CMK (cell line): ENCODE measurements at places on chromosomes 3 and 15.

- no peak for DNase-seq
Measured at GRCh38 chr3:49081429-49081828, 12.4 kb downstream of the QRICH1 start.

DNA sequence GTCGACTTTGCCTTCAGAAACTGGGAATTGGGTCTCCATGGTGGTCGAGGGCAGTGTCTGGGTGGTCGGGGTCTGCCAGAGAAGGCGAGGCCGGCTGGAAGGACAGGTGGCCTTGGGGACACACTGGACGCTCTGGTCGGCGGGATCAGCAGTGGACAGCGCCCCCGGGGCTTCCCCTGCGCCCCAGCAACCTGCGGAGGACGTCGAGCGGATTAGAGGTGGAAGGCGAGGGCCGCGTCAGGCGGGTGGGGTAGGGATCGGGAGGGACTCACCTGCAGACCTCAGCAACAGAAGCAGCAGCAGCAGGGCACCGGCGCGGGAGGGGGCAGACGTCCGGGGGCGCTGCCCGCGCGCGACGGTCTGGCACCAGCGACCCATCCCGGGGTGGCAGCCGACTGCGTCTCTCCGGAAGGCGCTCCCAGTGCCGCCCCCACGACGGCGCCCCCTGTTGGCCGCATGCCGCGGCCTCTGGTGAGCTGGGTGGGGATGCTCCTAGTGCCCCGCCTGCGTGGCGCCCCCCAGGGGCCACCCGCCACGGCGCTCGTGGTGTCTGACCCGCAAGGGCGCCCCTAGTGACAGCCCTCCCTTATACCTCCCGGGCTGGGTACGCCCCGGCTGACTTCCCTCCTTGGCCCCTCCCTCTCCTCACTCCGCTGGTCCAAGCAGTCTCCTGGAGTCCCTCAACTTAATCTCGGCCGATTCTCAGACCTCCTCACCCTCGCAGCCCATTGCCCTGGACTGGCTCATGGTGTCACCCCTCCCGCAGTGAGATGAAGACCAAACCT, at the start of gene PRSS50:
Gene PRSS50 (minus strand): TSS at position 423 of the 785 bp plus-strand sequence. CDS start 45 bp downstream, at position 378.
- no peak for DNase-seq

DNA sequence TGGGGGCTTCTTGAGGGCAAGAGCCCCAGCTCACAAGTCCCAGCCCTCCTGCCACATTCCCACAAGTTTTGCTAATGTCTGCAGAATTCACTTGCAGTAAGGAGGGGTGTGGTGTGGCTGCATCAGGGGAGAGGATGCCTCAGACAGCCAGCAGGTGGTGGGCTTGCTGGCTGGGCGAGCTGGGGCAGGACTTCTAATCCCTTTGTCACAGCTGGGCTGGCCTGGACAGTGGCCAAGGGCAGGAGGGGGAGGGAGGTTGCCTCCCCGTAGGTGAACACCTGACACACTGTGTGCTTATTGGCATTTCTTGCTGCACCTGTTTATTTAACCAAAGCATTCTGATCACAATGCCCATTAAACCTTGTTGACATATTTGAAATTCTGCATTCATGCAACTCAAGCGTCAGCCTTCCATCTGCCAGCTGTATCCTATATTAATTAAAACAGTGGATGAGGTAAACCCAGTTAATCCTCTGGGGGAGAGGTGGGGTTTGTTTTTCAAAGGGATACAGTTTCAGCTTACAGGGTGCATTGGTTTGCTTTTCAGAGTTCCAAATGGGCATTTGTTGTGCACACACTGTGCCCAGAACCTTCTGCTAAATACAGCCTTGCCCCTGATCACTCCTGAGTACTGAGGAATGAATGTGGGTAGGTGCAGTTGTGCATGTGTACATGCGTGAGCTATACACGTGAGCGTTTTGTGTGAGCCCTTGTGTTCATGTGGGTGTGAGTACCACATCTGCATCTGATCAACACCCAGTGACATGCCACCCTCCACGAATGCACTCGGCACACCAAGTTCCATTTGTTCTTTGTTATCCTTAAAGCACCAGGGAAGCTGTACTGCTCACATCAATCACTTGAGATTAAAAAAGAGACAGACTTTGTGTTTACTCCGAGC, 268.7 kb downstream of the XXYLT1 start:
- no peak for DNase-seq

- DNase-seq, result no peak
Measured at GRCh38 chr3:13825311-13825579, 54.6 kb downstream of the WNT7A start.

GRCh38 chr15:55802600-55803376, 59.8 kb upstream of the PRTG start:
- no peak for DNase-seq

DNA sequence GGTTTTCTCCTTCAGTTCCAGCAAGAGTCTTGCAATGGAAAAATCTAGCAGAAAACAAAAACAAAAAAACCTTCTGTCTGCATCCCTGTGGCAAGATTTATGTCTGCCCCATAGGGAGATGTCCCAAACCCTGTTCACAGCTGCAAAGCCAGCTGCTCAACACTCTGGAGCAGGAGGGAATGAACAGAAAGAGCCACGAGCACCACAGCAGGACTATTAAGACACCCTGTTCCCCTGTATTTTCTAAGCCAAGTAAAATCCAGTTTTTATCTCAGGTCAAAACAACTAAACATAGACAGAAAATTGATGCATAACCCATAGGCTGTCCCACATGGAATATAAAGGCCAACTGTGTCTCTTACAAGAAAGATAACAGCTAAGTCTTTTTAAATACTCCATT, 357.9 kb downstream of the LSAMP start:
- no peak for DNase-seq

DNA sequence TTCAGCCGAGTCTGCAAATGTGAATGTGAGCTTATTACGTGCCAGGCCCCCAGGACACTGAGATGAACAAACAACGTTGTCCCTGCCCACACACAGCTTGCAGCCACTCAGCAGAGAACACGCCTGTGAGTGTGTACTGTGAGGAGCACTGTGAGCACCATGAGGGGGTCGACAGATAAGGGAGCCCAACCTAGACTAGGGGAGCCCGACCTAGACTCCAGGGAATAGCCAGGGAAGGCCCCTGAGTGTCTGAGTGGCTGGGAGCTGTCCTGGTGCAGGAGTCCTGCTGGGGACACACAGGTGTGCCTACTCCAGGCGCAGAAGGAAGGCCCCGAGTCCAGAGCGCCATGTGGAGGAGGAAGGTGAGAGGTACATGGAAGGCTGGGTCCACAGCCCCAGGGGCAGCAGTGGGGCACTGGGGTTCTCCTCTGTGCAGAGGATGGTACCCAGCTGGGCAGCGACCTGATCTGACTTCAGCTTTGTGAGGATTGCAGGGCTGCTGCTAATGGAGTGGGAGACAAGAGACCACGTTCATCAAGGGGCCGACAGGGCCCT, 36.5 kb downstream of the MGLL start:
- no peak for DNase-seq

DNA sequence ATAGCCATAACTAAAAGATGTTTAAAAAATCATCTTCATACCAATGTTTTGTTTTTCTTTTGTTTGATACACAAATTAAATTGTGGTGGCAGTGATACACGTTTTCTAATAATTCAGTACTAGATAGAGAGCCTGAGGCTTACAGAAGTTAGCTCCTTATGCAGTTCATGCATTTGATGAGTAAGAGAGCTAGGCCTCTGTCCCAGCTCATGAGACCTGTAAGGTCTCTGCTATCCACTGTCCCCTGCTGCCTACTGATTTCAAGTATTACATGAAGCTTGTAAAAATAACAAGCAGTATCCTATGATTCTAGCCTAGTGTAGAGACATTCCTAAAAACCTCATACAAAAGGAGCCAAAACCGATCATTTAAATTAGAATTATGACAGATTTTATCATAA, 144.5 kb downstream of the MBNL1 start:
- DNase-seq, result no peak

GRCh38 chr15:89400782-89401545, 66.3 kb upstream of the POLG start:
- DNase-seq, result no peak

DNA sequence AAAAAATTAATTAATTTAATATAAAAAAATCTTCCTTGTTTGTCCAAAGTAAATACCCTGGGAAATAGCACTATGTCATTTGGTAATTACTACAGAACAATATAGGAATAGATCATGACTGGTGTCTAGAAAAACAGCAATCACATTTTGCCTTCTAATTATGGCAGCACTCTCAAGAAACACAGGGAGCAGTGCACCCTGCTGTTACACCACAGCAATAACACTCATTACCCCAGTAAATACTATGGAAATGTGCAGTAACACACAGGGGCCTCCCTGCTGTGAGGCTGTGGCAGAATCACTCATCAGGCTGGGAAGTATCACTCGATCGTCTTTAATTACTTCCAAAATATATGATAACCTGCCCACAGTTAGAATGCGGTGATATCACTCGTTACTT, 646.0 kb downstream of the TUSC7 start:
- no peak for DNase-seq

- DNase-seq, result peak; percentile 76
Measured at GRCh38 chr3:169812332-169813235, at the start of the genes LRRC34 and LRRIQ4. LRRC34 (minus strand) TSS chr3:169812904; CDS start chr3:169812548, 356 bp downstream. LRRIQ4 (plus strand) TSS chr3:169812870; CDS start chr3:169821922, 9,052 bp downstream.

- DNase-seq, result no peak
Measured at GRCh38 chr3:126954141-126954842, 28.6 kb upstream of the PLXNA1 start.

GRCh38 chr15:73928241-73928579, 1.9 kb downstream of the LOXL1 start:
- no peak for DNase-seq

GRCh38 chr3:177823701-177824189, 626.5 kb upstream of the TBL1XR1 start:
- DNase-seq, result no peak

DNA sequence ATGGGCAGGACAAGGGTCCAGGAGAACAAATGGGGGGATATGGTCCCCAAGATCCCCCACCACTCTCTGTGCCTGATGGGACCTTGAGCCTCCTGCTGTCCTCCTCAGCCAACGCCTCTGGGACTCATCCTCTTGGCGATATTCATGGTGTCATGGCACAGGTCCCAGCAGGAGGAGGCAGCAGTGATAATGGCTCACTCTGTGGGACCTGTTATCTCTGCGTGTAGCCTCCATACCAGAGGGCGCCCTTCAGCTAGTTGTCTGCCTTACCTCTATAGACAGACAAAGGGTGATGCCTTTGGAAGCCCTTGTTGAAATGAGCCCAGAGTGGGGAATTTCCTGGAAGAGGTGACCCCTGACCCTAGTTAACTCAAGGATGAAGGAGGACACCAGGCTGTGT, 7.4 kb downstream of the ZBTB47 start:
- no peak for DNase-seq

DNA sequence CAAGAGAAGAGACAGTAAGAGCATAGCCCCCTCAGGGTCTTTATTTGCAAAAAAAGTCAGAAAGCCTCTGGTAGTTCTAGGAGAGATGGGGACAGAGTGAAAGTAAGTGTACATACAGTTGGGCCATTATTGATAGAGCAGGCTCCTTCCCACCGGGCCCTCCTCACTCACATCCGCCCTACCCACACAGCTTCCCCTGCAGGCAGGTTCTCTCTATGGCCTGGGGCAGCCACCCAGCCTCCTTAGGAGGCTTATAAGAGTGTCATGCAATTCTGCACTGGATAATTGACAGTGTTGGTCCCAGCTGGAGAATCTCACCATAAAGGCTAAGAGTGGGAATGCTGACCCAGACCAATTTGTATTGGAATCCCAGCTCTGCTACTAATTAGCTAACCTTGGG, 49.5 kb downstream of the SLC30A4 start:
- no peak for DNase-seq
